ENCODE measurements at places on chromosomes 2 and 18.

DNA sequence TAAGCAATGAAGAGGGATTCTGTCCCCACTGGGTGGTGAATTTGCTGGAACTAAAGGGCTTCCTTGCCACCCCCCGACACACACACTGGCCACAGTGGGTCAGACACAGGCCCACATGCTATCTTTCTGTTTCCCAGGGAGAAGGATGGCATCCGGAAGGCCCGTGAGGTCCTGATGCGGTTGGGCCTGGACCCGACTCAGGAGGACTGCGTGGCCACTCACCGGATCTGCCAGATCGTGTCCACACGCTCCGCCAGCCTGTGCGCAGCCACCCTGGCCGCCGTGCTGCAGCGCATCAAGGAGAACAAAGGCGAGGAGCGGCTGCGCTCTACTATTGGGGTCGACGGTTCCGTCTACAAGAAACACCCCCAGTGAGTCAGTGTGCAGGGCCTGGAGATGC is 44.6 kb downstream of the HK2 start:
- H3K27me3 ChIP-seq, result no peaks in the 10 kb centered on the region
- peaks cover 1% of the 10 kb centered on the region for H3K4me1 ChIP-seq
- H3K4me3 ChIP-seq, result no peak overlapping the region

GRCh38 chr18:50190236-50190635 is 4.7 kb downstream of the MYO5B start:
- H3K4me1 ChIP-seq, result peaks cover 17% of the 10 kb centered on the region
- H3K4me3 ChIP-seq, result no peak overlapping the region
- no peak for DNase-seq

DNA sequence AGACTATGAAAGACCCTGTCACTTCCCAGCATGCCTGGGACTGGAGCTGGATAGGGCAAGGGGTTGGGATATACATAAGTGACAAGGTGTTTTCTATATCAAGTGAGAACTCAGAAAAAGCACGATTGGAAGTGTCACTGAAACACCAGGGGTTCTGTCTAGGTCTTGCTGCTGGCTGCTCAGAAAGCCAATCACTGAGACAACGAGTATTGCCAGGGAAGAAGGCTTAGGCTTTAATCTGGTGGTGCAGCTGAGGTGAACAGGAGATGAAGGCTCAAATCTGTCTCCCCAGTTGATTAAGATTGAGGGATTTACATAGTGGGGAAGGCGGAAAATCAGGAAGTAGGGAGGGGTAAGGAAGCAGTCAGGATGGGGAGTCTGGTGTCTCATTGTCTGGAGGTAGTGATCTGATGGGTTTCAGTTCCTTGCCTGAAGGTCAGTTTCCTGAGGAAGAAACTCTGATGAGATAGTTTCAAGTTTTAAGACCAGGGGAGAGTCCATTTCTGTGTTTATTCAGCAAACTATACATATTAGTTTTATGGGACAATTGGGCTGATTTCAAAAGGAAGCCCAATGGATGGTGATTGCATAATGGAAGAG is 3.5 kb upstream of the C2orf74 start:
- no peaks in the 10 kb centered on the region for H3K4me1 ChIP-seq
- no peak for DNase-seq
- H3K27ac ChIP-seq, result no peak overlapping the region
- peaks cover 61% of the 10 kb centered on the region for H3K36me3 ChIP-seq
- H3K27me3 ChIP-seq, result no peaks in the 10 kb centered on the region

GRCh38 chr2:127631997-127632581 is 13.9 kb upstream of the GPR17 start:
- H3K36me3 ChIP-seq, result no peaks in the 10 kb centered on the region
- no peaks in the 10 kb centered on the region for H3K27me3 ChIP-seq
- H3K4me1 ChIP-seq, result peaks cover 27% of the 10 kb centered on the region

DNA sequence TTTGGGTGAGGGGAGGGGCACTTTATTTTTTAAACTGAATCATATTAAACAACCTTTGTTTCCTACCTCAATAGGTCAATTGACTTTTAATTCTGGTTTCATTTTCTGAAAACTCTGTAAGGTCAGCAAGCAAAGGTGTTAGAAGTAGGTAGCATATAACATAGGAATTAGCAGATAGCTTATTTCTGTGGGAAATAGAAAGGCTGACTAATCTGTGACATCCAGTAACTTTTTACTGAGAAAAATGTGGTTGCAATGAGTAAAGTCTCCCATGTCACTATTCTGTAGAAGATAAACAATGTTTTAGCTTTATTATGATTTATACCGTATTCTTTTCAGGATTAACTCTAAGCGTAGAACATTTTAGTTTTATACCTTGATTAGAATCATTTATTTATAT is 240.4 kb downstream of the PLCL1 start:
- H3K4me3 ChIP-seq, result peak overlapping the region; percentile 31
- peaks cover 37% of the 10 kb centered on the region for H3K4me1 ChIP-seq
- no peak for DNase-seq
- peak overlapping the region; percentile 84 for H3K27ac ChIP-seq
- H3K27me3 ChIP-seq, result no peaks in the 10 kb centered on the region
- peaks cover 3% of the 10 kb centered on the region for H3K36me3 ChIP-seq

GRCh38 chr18:59957957-59958356 is 58.2 kb downstream of the PMAIP1 start:
- H3K4me3 ChIP-seq, result no peak overlapping the region
- no peaks in the 10 kb centered on the region for H3K36me3 ChIP-seq
- H3K27me3 ChIP-seq, result peaks cover 18% of the 10 kb centered on the region
- H3K4me1 ChIP-seq, result peaks cover 39% of the 10 kb centered on the region
- DNase-seq, result no peak

DNA sequence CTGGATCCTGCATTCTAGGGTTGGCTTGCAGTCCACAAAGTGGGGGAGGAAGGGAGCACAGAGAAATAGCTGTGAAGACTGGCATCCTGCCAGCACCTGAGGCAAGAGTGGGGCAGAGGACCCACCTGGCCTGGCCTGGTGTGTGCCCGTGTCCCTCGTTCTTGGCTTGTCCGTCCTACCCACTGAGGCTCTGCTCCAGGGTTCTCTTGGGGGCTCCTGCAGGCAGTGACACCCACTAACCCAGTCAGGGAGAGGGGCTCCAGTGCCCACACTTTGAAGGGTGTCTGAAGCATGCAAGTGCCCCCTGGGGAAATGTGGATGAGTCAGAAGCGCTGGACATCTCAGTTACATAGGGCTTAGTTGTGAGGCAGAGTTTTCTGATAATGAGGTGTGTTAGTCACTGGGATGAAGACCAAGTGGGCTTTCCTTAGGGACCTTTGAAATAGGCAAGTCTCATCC is 79.4 kb downstream of the SLC4A3 start:
- no peak for DNase-seq
- no peaks in the 10 kb centered on the region for H3K36me3 ChIP-seq
- no peaks in the 10 kb centered on the region for H3K4me1 ChIP-seq
- no peak overlapping the region for H3K27ac ChIP-seq
- H3K27me3 ChIP-seq, result peaks cover 49% of the 10 kb centered on the region

DNA sequence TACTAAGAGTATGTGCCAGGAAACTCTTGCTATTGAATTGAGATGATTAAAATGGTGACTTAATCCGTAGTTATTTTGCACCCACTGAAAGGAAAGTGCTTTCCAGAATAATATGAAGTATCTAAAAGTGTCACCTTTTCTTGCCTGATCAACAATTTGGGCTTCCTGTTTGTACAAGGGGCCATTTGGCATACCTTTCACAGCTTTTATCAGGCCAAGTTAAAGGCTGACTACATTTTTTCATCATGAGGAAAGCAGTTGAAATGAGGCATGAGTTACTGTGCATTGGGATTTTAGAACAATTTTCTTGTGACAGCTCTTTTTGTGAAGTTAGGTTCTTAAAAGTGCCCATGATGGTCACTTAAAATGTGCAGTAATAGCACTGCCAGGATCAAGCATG is 11.2 kb downstream of the TSN start:
- peak overlapping the region; percentile 19 for H3K27ac ChIP-seq
- H3K4me1 ChIP-seq, result no peaks in the 10 kb centered on the region
- H3K27me3 ChIP-seq, result no peaks in the 10 kb centered on the region
- H3K36me3 ChIP-seq, result peaks cover 86% of the 10 kb centered on the region

DNA sequence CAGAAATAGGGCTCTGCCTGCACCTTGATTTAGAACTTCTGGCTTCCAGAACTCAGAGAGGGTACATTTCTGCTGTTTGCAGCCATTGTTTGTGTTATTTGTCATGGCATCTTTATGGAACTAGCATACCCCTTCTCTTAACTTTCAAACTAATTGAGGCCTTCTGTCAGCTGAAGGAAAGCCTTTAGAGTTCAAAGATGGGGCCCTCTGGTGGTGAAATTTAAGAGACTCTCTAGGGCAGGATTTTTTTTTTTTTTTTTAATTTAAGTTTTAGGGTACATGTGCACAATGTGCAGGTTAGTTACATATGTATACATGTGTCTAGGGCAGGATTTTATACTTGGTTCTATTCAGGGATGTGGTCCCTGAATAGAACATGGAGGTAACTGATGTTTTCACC is 260.6 kb upstream of the LINC00305 start:
- H3K36me3 ChIP-seq, result no peaks in the 10 kb centered on the region
- no peak overlapping the region for H3K27ac ChIP-seq
- no peaks in the 10 kb centered on the region for H3K4me1 ChIP-seq
- H3K27me3 ChIP-seq, result no peaks in the 10 kb centered on the region
- DNase-seq, result no peak

GRCh38 chr2:230794497-230794896 is 70.2 kb upstream of the ITM2C start:
- no peaks in the 10 kb centered on the region for H3K27me3 ChIP-seq
- peaks cover 14% of the 10 kb centered on the region for H3K36me3 ChIP-seq
- H3K4me1 ChIP-seq, result peaks cover 49% of the 10 kb centered on the region
- DNase-seq, result peak; percentile 58
- peak overlapping the region; percentile 64 for H3K4me3 ChIP-seq
- H3K27ac ChIP-seq, result no peak overlapping the region

DNA sequence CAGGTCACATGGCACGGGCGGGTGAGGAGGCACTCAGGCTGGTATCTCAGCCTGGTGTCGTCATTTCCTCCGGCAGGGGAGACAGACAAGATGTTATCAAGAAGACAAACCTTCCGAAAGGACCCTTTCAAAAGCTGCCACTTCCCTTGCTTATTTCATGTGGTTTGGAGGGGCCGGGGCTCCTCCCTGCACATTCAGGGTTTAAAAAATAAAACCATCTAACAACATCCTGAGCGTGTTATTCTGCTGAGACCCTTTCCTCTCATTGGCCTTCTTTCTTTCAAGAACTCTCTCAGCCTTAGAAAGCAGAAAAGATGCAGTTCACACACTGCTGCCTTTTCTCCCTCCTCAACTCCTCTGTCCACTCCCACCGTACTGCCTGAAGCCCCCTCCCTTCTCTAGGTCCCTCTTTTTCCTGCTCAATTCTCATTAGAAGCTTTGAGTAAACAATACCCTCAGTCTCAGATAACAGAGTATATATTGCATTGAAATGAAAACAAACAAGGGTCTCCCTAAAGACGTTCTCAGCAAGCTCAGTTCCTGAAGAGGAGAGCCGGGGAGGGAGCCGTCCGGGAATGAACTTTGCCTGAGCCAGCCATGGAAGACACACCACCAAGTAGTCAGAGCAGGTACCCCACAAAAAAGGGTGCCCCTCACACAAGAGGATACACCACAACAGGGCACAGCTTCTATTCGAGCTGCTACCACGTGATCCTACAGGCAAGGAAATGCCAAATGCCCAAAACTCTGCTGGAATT is 9.7 kb downstream of the SMAD7 start:
- peak overlapping the region; percentile 90 for H3K27ac ChIP-seq
- H3K27me3 ChIP-seq, result no peaks in the 10 kb centered on the region
- peak; percentile 72 for DNase-seq
- H3K4me1 ChIP-seq, result peaks cover 92% of the 10 kb centered on the region

- no peak overlapping the region for H3K4me3 ChIP-seq
- H3K36me3 ChIP-seq, result peaks cover 61% of the 10 kb centered on the region
- H3K4me1 ChIP-seq, result peaks cover 61% of the 10 kb centered on the region
- no peak for DNase-seq
- H3K27me3 ChIP-seq, result no peaks in the 10 kb centered on the region
- peak overlapping the region; percentile 47 for H3K27ac ChIP-seq
Observed at GRCh38 chr2:229884775-229885699, 36.8 kb downstream of the TRIP12 start.

- H3K4me1 ChIP-seq, result peaks cover 43% of the 10 kb centered on the region
- no peaks in the 10 kb centered on the region for H3K36me3 ChIP-seq
- H3K27me3 ChIP-seq, result no peaks in the 10 kb centered on the region
- H3K27ac ChIP-seq, result peak overlapping the region; percentile 8
- DNase-seq, result no peak
- H3K4me3 ChIP-seq, result no peak overlapping the region
Observed at GRCh38 chr2:217614498-217614897, 388.3 kb downstream of the TNS1 start.

- no peaks in the 10 kb centered on the region for H3K27me3 ChIP-seq
- peaks cover 89% of the 10 kb centered on the region for H3K36me3 ChIP-seq
- H3K4me1 ChIP-seq, result peaks cover 43% of the 10 kb centered on the region
- H3K27ac ChIP-seq, result peak overlapping the region; percentile 87
Observed at GRCh38 chr2:218582076-218582475, 13.4 kb downstream of the CNOT9 start.

GRCh38 chr2:151381266-151381665 is 23.9 kb downstream of the TNFAIP6 start:
- H3K4me3 ChIP-seq, result no peak overlapping the region
- no peak for DNase-seq
- H3K27ac ChIP-seq, result no peak overlapping the region
- peaks cover 3% of the 10 kb centered on the region for H3K4me1 ChIP-seq
- no peaks in the 10 kb centered on the region for H3K36me3 ChIP-seq
- H3K27me3 ChIP-seq, result no peaks in the 10 kb centered on the region

- H3K36me3 ChIP-seq, result no peaks in the 10 kb centered on the region
- no peak overlapping the region for H3K4me3 ChIP-seq
- no peaks in the 10 kb centered on the region for H3K27me3 ChIP-seq
- H3K4me1 ChIP-seq, result no peaks in the 10 kb centered on the region
- no peak overlapping the region for H3K27ac ChIP-seq
- no peak for DNase-seq
Observed at GRCh38 chr2:213627054-213627710, 342.9 kb downstream of the SPAG16 start.

DNA sequence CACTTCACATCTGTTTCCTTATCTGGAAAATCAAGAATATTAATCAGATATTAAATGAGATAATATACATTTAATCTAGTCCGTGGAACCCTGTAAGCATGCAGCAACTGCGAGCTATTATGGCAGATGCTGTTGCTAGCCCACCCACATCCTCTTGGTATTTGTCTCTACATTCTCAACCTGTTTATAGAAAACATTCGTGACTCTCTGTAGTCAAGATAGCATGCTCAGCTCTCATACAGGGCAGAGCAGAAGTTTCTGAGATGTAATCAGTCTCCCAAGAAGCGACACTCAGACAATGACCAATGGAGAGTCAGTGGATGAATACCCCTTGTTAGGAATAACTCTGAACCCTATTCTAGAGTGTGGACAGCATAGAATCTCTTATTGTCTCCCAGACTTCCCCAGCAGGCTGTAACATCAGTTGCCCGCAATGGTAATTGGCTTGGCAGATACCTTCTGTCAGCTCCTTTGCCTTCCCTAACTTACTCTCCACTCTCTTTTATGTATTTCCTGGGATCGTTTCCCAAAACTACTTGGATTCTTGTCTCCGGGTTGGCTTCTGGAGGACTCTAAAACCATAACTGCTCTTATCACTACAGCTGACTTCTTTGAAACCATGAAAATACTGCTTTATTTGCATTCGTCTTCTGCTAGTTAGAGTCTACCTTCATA is 400.7 kb upstream of the TNP1 start:
- no peak overlapping the region for H3K27ac ChIP-seq
- no peaks in the 10 kb centered on the region for H3K4me1 ChIP-seq
- no peak for DNase-seq

Data from activated T-cell treated with anti-CD3 and anti-CD28 coated beads, Interleukin-2, amount 50 U/mL, for 24 hours (primary cell).